ENCODE measurements at places on chromosomes 7 and 10.

DNA sequence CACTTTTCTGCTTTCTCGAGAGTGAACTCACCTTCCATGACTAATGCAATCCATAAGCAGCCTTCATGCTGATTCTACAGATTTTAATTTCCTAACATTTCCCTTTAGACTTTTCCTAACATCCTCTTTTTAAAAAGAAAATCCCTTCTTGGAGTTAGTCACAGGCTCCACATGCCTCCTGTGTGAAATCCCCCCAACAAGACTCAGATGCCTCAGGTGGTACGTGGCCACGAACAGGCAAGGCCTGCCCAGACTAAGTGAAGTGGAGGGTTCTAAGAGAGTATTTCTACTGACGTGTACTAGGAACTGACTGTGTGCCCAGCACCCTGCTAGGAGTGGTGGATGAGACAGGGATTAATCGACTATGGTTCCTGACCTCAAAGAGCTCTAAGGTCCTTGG, 125.9 kb upstream of the HPS1 start:
- no peak overlapping the region for H3K4me3 ChIP-seq
- DNase-seq = no peak
- H3K27ac ChIP-seq = no peak overlapping the region
- H3K27me3 ChIP-seq = no peaks in the 10 kb centered on the region
- no peaks in the 10 kb centered on the region for H3K4me1 ChIP-seq

GRCh38 chr10:120253131-120253530, 203.9 kb upstream of the PLPP4 start:
- H3K27me3 ChIP-seq = no peaks in the 10 kb centered on the region
- H3K4me1 ChIP-seq = no peaks in the 10 kb centered on the region
- H3K27ac ChIP-seq = no peak overlapping the region
- no peak for DNase-seq
- H3K4me3 ChIP-seq = no peak overlapping the region
- H3K36me3 ChIP-seq = no peaks in the 10 kb centered on the region

GRCh38 chr10:11875494-11876281, 52.5 kb downstream of the PROSER2 start:
- H3K36me3 ChIP-seq = no peaks in the 10 kb centered on the region
- no peaks in the 10 kb centered on the region for H3K27me3 ChIP-seq
- peak overlapping the region; percentile 83 for H3K27ac ChIP-seq
- H3K4me3 ChIP-seq = no peak overlapping the region
- peak; percentile 88 for DNase-seq
- peaks cover 30% of the 10 kb centered on the region for H3K4me1 ChIP-seq

GRCh38 chr10:8225187-8225586, 170.7 kb downstream of the GATA3 start:
- H3K4me3 ChIP-seq = no peak overlapping the region
- no peak overlapping the region for H3K27ac ChIP-seq
- no peaks in the 10 kb centered on the region for H3K27me3 ChIP-seq
- H3K4me1 ChIP-seq = no peaks in the 10 kb centered on the region
- H3K36me3 ChIP-seq = no peaks in the 10 kb centered on the region

- no peaks in the 10 kb centered on the region for H3K4me1 ChIP-seq
- no peak for DNase-seq
- no peaks in the 10 kb centered on the region for H3K36me3 ChIP-seq
- H3K27ac ChIP-seq = no peak overlapping the region
- H3K4me3 ChIP-seq = no peak overlapping the region
These were observed 23.5 kb upstream of the PTN start for GRCh38 chr7:137366995-137367394.

DNA sequence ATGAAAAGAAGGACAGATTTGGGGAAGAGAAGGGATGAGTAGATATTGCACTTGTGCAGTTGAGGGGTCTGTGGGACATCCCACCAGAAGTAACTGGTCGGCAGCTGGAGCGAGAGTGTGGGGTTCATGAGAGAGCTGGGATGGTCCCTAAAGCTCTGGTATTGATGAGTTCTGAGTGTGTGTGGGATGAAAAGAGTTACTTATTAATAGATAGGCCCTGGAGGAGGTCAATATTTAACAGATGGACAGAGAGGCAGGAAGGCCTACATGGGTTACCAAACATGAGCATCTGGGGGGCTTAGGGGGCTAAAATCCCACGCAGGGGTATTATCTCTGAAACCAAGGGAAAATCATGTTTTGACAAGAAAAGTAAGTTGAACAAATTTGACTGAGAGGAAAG, 95.7 kb upstream of the SFMBT2 start:
- no peak overlapping the region for H3K4me3 ChIP-seq
- H3K36me3 ChIP-seq = no peaks in the 10 kb centered on the region
- H3K27me3 ChIP-seq = no peaks in the 10 kb centered on the region
- no peak overlapping the region for H3K27ac ChIP-seq
- DNase-seq = no peak
- no peaks in the 10 kb centered on the region for H3K4me1 ChIP-seq

GRCh38 chr7:156511426-156511825, 129.1 kb upstream of the RNF32 start:
- no peaks in the 10 kb centered on the region for H3K4me1 ChIP-seq
- H3K27me3 ChIP-seq = no peaks in the 10 kb centered on the region
- H3K36me3 ChIP-seq = no peaks in the 10 kb centered on the region
- no peak overlapping the region for H3K27ac ChIP-seq
- no peak for DNase-seq
- no peak overlapping the region for H3K4me3 ChIP-seq

- H3K27me3 ChIP-seq = no peaks in the 10 kb centered on the region
- no peak for DNase-seq
- H3K4me3 ChIP-seq = peak overlapping the region; percentile 29
- no peaks in the 10 kb centered on the region for H3K36me3 ChIP-seq
- no peak overlapping the region for H3K27ac ChIP-seq
- H3K4me1 ChIP-seq = no peaks in the 10 kb centered on the region
These were observed 86.8 kb upstream of the KMT2C start for GRCh38 chr7:152522571-152523067.

GRCh38 chr7:38630720-38631673, at the start of gene AMPH:
AMPH (minus strand) TSS chr7:38631373; CDS start chr7:38631351, 22 bp downstream.
- DNase-seq = peak; percentile 89
- no peaks in the 10 kb centered on the region for H3K36me3 ChIP-seq
- H3K27ac ChIP-seq = no peak within 1 kb of the TSS
- peaks cover 6% of the 10 kb centered on the region for H3K27me3 ChIP-seq

DNA sequence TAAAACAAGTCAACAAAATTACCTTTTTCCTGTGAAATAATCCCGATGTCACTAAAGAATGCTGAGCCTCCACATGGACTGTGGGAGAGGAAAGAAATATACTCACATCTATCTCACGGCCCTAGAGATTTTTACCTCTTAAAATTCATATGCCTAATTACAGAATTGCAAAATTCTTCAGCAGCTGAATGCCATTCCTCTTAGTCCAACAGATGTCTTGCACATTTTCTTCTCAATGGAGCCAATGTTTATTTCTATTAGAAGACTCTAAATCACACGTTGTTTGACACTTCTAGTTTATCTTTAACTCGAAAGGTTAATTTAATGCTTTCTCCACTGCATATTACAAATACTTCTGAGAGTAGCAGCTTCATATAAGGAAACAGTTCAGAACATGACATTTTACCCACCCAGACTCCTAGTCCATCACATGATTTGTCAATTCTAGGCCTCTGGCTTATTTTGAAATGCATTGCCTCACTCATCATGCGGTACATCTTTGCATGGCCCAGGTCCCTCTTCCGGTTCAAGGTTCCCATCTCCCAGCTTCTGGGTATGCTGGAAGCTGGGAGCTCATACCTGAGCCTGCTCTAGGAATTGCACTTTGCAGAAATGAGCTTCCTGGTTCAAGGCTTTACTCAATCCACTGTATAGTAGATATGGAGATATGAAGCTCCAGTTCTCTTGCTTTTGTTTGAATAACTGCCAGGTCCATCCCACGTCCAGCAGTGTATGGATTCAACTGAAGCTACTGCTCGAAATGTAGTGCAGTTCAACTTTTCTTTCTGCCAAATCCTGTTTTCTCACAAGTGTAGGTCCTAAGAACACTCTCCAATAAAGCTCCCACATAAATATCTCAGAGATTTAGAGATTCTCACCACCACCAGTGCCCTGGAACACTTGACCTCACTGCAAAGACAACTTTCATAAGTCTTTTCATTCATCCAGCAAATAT, 306.2 kb downstream of the GPR37 start:
- H3K27ac ChIP-seq = no peak overlapping the region
- no peak overlapping the region for H3K4me3 ChIP-seq
- no peaks in the 10 kb centered on the region for H3K27me3 ChIP-seq
- H3K36me3 ChIP-seq = no peaks in the 10 kb centered on the region

GRCh38 chr7:44408596-44408995, 81.9 kb downstream of the NUDCD3 start:
- no peak overlapping the region for H3K27ac ChIP-seq
- peaks cover 6% of the 10 kb centered on the region for H3K36me3 ChIP-seq
- H3K4me3 ChIP-seq = no peak overlapping the region
- no peaks in the 10 kb centered on the region for H3K27me3 ChIP-seq
- H3K4me1 ChIP-seq = no peaks in the 10 kb centered on the region

- no peak overlapping the region for H3K27ac ChIP-seq
- no peak for DNase-seq
- H3K36me3 ChIP-seq = no peaks in the 10 kb centered on the region
- H3K4me1 ChIP-seq = no peaks in the 10 kb centered on the region
These were observed 330.1 kb upstream of the PHF14 start for GRCh38 chr7:10643545-10643944.

DNA sequence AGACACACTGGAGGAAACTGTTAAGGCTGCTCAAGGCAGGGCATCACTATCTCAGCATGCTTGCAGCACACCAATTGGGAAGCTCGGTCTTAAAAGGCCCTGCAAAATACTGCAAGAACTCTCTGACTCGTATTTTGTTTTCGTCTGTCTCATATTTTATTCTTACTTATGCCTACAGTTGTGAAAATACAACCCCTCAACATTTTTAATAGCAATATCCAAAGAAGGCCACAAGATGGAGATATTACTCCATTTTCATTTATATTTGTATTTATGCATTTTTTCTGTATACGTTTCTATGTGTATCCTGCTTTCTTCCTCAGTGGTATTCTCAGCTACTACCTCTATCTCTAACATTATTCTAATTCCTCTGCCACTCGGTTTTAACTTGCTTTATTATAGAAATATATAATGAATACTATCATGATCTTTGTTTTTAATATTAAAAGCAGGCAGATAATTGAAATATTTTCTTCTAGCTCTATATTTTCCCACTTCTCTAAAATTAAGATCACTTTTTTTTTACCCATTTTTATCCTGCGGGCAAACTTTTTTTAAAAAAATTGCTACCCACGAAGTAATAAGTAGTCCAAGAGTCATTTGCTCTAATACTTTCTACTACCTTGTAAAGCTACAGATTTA, 10.0 kb downstream of the DNAJC1 start:
- H3K36me3 ChIP-seq = no peaks in the 10 kb centered on the region
- H3K27ac ChIP-seq = no peak overlapping the region
- no peaks in the 10 kb centered on the region for H3K27me3 ChIP-seq

GRCh38 chr10:130362308-130362761, 226.1 kb downstream of the GLRX3 start:
- H3K27ac ChIP-seq = no peak overlapping the region
- H3K4me3 ChIP-seq = no peak overlapping the region
- no peak for DNase-seq
- H3K36me3 ChIP-seq = no peaks in the 10 kb centered on the region
- H3K4me1 ChIP-seq = no peaks in the 10 kb centered on the region
- H3K27me3 ChIP-seq = no peaks in the 10 kb centered on the region

DNA sequence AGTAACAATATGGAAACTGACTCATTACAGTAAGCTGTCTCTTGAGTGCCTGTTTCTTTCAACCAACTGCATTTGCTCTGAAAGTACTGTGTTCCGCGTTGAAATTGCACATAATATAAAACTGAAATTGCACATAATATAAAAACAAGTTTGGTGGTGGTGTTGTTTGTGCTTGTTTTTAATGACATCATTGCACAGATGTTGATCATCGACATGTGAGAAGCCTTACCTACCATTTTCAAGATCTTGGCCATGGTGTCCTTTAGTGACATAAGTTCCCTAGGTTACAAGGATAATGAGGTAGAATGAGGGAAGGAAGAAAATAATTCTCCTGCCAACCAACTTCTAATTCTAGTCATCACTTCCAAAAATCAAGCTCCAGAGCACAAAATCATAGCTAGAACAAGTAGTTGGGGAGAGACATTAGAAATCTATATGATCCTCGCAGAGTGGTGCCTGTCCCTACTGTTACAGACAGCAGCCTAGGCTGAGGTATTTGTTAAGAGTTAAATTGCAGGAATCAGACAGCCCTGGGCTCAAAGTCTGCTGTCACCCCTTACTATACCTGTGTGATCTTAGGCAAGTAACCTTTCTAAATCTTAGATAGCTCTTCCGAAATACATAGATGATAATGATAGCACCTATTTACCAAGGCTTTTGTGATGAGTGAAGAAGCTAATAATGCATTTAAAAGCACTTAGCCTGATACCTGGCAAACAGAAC, 29.3 kb downstream of the DOCK4 start:
- H3K4me3 ChIP-seq = no peak overlapping the region
- no peak for DNase-seq
- no peak overlapping the region for H3K27ac ChIP-seq
- H3K4me1 ChIP-seq = peaks cover 12% of the 10 kb centered on the region
- H3K36me3 ChIP-seq = no peaks in the 10 kb centered on the region

DNA sequence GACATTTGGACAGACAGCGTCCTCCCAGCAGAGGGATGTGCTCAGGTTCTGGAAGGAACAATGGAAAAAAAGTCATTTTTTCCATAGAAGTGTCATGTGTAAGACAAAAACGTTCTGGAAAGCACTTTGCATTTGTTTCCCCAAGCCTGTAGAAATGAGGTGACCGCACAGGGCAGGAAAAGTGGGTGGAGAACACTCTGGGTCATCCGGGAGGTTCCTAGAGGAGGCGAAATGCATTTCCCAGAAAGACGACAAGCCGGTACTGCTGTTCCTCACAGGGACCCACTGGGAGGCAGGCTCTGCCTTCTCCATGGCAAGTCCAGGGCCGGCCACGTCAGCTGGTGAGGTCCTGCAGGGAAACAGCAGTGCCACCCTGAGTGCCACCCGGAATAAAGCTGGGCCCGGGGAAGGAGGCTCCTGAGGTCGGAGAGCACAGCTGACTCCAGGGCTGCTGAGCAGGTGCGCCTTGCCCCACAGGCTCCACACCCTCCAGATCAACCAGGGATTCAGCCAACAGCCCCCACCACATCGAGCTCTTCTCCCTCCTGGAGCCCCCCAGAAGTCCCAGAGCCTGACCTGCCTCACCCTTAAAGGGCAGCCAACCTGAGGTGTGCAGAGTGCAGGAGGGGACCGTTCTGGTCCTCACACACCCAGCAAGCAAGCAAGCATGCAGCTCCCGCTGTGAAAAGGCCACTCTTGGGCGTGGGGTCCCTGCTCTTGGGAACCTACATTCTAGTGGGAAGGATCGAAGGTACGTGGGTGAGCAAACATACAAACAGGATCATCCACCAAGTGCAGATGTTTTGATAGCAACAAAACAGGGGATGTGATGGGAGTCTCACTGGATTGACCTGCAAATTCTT, 28.8 kb upstream of the INPP5A start:
- DNase-seq = peak; percentile 30
- no peak overlapping the region for H3K4me3 ChIP-seq
- no peaks in the 10 kb centered on the region for H3K36me3 ChIP-seq
- H3K27ac ChIP-seq = no peak overlapping the region
- no peaks in the 10 kb centered on the region for H3K27me3 ChIP-seq

Data from upper lobe of left lung (tissue), 6 donors.